Neural crest cell (in vitro differentiated cells): ENCODE measurements at places on chromosomes 3 and 15.

GRCh38 chr3:54225841-54226528 is 103.6 kb downstream of the CACNA2D3 start:
- DNase-seq: no peak

DNA sequence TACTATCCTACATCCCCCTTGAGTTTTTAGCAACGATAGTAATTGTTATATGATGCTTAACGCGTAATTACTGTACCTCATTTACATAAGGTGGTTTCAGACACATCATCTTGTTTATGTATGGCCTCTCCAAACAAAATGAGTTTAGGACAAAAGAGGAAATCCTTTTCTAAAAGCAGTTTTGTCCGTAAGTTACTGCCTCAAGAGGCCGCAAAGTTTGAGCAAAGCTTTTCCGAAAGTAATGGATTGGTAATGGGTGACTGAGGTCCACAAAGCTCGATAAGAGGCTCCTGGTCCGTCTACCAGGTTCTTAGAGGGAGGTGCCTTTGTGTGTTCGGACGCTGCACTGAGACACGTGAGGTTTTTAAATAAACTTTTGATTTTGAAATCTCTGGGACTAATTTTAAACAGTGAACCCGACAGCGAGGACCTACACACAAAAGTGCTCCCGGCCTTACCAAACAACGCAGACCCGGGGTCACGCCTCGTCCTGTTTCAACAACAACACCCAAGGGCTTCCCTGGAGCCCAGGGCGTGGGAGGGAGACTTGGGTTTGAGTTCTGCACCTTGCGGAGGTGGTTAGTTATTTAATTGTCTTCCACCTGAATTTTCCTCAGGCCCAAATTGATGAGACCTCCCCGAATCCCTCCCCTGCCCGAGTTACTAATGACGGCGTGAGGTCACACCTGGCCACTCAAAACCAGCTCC is 456 bp upstream of the C15orf61 start:
- no peak for DNase-seq

DNA sequence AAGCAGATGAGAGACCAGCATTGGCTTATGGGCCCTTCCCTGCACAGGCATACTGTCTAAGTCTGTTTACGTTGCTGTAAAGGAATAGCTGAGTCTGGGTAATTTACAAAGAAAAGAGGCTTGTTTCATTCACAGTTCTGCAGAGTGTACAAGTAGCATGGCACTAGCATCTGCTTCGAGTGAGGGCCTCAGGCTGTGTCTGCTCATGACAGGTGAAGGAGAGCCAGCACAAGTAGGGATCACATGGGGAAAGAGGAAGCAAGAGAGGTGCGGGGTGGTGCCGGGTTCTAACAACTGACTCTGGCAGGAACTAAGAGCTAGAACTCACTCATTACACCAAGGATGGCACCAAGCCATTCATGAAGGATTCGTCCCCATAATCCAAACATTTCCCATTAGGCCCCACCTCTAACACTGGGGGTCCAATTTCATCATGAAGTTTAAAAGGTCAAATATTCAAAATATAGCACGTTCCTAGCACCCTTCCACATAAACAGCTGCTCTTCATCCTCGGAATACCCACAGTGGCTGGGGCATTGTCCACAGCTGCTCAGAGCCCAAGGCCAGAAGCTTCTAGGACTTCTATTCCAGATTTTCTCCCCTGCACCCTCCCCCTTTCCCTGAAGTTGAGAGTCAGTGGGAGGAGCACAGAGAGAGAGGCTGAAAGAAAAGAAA is 5.6 kb downstream of the RTP3 start:
- DNase-seq: no peak

- no peak for DNase-seq
These were observed 51.0 kb downstream of the RLBP1 start for GRCh38 chr15:89170364-89170763.

- no peak for DNase-seq
These were observed 7.1 kb downstream of the COPS2 start for GRCh38 chr15:49148298-49148697.

DNA sequence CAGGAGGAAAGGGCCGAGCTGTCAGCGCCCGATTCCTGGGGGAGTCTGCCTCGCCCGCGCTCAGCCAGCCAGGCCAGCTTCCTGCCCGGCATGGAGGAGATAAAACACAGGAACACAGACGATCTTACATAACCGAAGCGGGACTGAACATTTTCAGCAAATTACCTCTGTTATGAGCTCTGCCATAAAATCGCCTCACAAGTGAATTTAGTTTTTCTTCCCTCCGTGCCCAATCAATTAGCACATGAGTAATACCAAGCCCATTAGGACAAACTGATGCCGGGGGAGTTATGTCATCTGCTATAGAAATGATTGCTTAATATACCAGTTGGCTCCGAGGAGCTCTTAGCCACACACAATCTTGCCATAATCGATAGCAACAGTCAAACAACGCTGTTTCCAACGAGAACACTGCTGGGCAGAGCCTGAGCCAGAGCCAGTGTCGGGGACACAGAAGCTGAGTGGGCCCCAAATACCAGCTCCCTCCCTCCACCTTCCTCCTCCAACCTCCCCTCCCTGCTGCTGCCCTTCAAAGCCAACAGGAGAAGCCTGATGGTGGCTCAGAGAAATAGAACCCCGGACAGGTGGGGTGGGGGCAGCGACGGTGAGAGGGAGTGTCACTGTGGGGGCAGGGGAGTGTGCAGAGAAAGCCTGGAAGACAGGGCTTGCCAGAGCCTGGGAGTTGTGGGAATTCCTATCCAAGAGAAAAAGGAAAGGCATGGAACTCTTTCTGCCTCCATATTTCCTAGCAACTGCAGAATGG is 279.4 kb upstream of the TLE3 start:
- DNase-seq: no peak

DNA sequence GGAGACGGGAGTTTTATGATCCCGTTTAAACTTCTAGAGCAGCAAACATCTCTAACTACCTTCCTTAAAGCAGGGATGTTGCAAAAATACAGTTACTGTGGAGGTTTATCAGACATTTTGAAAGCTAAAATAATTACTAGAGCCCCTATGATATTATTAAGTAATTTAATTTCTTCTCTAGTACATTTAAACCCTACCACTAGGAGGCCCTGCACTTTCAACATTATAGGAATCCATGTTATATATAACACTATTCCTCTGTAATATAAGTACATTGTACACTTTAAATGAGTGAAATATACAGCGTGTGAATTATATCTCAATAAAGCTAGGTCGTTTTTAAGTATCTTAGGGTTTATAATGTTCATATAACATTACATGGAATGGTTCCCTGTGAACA is 11.5 kb downstream of the SETMAR start:
- DNase-seq: no peak

DNA sequence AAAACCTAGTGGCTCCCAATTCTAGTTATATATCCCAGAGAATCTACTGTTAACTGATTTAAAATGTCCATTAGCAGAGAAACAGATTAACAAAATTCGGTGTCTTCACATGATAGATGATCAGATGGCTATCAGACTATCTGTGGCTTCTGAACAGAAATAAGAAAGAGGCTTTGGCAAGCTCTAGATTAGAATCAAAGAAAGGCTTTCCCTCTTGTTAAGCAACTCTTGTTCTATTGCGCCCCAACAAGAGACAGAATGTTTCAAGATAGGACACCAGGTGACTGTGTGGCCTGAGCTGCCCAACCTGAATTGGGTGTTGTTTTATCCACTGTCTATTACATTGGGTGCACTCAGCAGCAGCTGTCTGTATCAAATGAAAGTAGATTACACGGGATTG is 483.7 kb downstream of the FHIT start:
- no peak for DNase-seq

GRCh38 chr3:179898024-179898423 is 138.7 kb downstream of the PEX5L start:
- peak; percentile 14 for DNase-seq

- DNase-seq: no peak
These were observed 13.0 kb downstream of the SUCLG2 start for GRCh38 chr3:67641451-67641850.
